ENCODE measurements at places on chromosomes 1 and 21.

- DNase-seq = no peak
Measured at GRCh38 chr1:86231076-86231475, 74.5 kb upstream of the COL24A1 start.

DNA sequence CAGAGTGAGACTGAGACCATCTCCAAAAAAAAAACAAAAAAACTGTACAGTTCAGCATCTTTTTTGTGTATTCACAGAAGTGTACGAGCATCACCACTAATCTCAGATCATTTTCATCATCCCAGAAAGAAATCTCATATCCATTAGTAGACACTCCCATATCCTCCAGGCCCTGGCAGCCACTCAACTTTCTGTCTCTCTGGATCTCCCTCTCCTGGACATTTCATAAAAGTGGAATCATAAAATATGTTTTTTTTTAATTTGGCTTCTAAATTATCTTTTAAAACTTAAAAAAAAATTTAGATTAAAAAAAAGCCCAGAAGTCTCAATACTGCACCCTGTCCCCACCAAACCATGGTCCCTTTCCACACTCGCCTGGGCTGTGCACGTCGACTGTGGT is 22.1 kb downstream of the RIPPLY3 start:
- DNase-seq = no peak

GRCh38 chr1:182845379-182845778 is 6.2 kb downstream of the DHX9 start:
- DNase-seq = no peak

- no peak for DNase-seq
Measured at GRCh38 chr1:116991171-116991845, 10.3 kb upstream of the CD101 start.

DNA sequence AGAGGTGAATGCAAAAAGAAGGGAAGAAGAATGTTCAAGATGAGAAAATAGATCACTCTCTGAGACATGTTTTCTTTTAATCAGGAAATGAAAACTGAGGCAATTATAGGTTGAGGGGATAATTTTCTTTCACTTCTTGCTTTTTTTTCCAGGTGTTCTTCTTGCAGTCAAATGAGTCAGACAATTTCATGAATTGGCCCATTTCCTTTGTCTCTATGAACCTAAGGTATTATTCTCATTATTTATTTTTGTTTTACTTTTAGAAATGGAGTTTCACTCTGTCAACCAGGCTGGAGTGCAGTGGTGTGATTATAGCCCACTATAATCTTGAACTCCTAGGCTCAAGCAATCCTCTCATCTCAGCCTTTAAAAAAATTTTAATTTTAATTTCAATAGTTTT is 3.5 kb upstream of the VASH2 start:
- DNase-seq = no peak
